ENCODE measurements at places on chromosomes 13 and 19.

GRCh38 chr19:5825178-5825577, 14.3 kb downstream of the FUT6 start:
- no peak for DNase-seq

DNA sequence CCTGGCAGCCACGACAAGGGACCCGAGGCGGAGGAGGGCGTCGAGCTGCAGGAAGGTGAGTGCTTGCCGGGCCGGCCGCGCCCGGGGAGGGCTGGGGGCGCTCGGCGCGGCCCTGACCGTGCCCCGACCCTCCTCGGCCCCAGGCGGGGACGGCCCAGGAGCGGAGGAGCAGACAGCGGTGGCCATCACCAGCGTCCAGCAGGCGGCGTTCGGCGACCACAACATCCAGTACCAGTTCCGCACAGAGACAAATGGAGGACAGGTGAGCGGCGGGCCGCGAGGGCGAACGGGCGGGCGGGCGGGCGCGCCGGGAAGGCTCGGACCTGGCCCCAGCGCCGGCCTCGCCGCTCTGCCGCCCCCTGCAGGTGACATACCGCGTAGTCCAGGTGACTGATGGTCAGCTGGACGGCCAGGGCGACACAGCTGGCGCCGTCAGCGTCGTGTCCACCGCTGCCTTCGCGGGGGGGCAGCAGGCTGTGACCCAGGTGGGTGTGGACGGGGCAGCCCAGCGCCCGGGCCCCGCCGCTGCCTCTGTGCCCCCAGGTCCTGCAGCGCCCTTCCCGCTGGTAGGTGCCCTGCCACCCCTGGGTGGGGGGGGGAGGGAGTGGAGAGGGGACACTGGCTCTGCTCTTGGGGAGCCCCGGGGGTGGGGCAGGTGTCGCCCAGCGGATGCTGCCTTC, 816 bp downstream of the USF2 start:
- DNase-seq, result peak; percentile 70

DNA sequence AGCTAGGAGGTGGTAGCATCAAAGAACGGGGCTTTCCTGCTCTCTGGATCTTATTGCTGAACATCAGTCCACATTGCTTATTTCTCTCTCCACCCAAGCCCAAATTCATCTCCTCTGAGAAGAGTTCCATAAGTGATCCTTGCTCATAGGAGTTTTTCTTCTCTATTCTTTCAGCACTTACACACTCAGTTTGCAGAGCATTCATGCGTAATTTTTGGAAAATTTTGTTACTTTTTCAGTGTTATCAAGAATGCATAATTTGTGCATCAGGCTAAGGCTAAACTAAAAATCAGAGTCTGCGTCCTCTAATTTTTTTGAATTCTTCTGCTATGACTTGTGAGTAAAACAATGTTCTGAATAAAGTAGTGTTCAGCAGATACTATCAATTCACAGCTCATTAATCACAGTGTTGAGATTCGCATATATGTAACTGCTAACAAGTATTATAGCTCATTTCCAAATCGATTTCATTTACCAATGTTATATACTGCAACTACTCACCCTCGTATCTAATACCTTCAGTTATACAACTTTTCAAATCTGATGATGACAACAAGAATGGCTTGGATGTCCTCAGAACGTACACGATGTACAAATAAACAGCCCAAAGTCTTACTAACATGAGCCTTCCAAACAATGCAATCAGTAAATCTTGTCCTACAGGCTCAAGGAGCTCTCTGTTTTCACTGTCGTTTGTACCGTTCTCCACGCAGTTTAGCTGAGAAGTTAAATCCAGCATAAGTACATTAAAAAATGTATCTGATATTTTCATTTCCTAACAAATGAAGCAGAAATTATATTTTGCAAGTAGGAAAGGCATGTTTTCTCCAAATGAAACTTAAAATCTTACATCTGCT, 36.4 kb upstream of the STARD13 start:
- DNase-seq, result no peak

GRCh38 chr19:15456871-15457700, 7.3 kb downstream of the RASAL3 start:
- peak; percentile 12 for DNase-seq

GRCh38 chr13:26895081-26895807, 134.7 kb upstream of the GPR12 start:
- no peak for DNase-seq

DNA sequence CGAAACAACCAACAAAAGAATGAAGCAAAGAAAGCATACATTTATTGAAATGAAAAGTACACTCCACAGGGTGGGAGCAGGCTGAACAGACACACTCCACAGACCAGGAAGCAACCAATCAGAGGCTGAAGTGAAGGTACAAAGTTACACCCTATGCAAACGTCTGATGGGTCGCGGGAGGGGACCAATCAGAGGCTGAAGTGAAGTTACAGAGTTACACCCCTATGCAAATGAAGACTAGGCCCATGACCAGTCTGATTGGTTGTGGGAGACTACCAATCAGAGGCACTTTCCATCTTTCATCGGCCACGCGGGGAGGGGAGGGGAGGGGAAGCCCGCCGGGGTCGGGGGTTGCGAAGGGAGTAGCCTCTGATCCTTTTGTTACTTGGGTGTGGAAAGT, 12.4 kb upstream of the FBL start:
- DNase-seq, result no peak

DNA sequence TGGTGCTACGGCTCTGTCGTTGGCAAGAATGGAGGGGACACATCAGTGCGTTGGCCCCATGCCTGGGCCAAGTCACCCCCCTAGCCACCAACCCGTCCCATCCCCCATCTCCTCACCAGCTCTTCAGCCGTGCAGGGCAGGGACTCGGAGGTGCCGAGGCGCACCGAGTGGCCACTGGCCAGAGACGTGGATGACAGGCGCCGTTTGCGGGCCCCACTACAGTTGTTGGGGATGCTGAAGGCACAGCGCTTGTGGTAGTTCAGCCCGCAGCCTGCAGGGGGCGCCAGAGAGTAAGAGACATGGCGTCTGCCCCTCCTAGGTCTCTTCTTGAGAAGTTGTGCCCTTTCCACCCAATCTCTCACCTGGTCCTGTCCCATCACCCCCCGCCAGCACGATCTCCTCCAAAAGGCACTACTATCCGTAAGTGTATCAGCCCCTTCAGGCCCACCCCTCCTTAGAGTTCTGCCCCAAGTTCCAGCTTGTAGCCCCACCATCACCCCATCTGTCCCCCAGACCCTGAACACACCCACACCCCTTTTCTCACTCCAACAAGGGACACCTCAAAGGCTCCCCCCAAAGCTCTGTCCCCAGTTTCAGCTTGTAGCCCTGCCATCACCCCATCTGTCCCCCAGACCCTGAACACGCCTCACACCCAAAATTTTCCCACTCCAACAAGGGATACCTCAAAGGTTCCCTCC, 12.4 kb downstream of the PRKD2 start:
- no peak for DNase-seq

DNA sequence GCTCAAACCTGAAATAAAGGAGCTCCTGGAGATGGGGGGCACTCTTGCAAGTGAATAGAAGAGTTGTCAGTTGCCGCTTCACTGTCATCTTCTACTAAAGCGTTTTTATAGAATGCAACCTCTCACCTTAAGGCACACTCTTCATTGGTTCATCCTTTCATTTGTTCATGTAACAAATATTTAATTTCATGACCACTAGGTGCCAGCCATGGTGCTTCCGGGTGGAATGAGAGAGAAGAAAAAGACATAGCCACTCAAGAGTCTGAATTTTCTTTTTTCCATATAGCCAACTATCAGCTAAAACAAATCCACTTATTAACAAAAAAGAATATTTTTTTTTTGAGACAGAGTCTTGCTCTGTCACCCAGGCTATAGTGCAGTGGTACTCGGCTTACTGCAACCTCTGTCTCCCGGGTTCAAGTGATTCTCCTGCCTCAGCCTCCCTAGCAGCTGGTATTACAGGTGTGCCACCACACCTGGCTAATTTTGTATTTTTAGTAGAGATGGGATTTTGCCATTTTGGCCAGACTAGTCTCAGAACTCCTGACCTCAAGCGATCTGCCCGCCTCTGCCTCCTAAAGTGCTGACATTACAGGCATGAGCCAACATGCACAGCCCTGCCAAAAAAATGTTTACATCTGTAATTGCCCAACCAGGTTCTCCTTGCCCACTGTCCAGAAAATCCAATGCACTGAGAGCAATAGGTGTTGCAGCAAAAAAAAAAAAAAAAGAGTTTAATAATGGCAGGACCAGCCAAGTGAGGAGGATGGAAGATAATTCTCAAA, 22.1 kb upstream of the SACS start:
- no peak for DNase-seq

DNA sequence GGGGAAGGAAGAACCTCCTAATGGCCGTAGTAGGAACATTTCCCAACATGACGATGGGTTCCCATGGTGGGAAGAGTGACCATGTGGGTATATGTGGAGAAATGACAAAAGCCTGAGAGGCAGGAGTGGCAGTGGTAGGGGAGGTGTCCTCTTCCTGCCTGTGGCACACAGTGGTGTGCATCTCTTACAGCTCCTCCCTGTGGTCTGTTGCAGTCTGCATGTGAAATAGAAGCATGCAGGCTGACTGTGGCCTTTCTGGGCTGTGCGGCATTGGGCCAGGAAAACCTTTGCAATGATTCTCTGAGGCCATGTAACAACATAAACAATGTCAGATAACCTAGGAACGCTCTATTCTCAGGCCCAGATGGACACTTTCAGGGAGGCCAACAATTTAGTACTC, 84.0 kb downstream of the LACC1 start:
- no peak for DNase-seq

GRCh38 chr19:35281303-35281702, 1.0 kb upstream of the HAMP start:
- no peak for DNase-seq

DNA sequence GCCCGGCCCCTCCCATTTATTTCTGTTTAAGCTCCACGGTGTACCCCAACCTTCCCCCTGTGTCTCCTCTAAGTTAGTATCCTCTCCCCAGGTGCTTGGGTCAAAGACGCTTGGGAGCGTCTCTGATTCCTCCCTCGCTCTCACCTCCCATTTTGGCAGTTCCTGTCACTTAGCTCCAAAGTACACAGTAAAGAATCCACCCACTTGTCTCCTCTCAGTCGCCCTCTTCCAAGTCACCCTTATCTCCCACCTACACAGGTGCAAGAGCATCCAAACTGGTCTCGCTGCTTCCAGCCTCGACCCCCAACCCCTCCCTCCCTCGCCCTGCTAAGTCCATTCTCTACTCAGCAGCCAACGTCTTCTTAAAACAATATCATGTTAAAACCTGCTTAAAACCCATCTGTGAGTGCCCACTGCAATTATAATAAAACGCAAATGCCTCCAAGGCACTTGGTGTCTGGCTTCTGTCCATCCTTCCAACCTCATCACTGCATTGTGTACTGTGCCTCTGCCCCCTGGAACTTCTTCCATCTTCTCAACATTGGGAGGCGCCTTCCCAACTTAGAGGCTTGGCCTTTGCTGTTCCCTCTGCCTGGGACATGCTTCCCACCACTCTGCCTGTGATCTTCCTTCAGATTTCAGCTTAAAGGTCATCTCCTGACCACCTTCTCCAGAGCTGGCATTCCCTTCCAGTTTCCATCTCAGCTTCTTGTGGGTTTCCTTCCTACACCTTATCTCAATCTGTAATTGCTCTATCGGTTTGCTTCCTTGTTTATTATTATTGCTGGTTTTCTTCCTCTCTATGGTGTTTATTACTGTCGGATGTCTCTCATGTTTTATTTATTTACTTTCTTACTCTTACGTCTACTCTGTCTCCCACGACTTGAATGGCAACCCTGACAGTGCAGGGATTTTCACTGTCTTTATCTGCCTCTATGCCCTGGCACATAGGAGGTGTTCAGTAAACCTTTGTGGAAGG, 9.5 kb upstream of the KLK14 start:
- DNase-seq, result no peak

GRCh38 chr13:63578796-63579195, 2163.1 kb upstream of the PCDH20 start:
- DNase-seq, result no peak

GRCh38 chr19:29872224-29872731, 60.5 kb downstream of the CCNE1 start:
- DNase-seq, result no peak
